ENCODE measurements at places on chromosomes 5 and 9. TPM values are rescaled to one million over a fixed set of nuclear protein-coding genes. Genes with fewer than 3 reads are reported as not detected.

DNA sequence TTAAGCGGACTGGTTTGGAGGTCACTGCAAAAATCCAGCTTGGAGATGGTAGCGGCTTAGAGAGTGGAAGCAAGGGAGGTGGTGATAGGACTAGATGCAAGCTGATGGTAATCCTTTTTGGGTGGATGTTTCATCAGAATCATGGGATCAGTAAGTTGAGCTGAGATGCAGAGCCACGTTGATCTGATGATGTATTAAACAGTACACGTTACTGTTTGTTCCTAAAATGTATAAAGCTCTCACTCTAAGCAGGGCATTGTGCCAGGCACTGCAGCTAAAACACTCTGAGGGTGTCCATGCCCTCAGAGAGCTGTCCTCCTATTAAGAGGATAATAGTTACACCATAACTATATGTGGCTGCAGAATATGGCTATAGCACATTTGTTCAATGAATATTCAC lies 93.1 kb downstream of the JAKMIP2 start:
- no peak for DNase-seq

GRCh38 chr5:522899-523440 lies 1.3 kb downstream of the SLC9A3 start:
- DNase-seq: no peak

DNA sequence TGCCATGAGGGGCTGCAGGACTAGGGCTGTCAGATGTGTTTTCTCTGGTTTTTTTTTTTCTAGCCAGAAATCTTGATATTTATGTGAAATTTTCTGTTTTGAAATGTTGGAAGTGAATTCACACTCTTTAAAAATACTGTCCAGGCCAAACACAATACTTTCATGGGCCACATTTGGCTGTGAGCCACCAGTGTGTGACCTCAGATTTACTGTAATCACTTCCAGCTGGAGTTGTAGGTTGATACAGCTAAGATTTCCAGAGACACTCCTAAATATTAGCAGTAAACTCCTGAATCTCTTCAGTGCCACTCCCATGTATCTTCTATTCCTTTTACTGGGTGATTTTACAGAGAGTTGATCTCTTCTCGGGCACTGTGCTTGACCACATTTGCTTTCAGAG lies 92.2 kb upstream of the CKMT2 start:
- no peak for DNase-seq

The PCDHGB5 gene
- total RNA-seq: 8.1 TPM

The OTP gene
- total RNA-seq: not detected

DNA sequence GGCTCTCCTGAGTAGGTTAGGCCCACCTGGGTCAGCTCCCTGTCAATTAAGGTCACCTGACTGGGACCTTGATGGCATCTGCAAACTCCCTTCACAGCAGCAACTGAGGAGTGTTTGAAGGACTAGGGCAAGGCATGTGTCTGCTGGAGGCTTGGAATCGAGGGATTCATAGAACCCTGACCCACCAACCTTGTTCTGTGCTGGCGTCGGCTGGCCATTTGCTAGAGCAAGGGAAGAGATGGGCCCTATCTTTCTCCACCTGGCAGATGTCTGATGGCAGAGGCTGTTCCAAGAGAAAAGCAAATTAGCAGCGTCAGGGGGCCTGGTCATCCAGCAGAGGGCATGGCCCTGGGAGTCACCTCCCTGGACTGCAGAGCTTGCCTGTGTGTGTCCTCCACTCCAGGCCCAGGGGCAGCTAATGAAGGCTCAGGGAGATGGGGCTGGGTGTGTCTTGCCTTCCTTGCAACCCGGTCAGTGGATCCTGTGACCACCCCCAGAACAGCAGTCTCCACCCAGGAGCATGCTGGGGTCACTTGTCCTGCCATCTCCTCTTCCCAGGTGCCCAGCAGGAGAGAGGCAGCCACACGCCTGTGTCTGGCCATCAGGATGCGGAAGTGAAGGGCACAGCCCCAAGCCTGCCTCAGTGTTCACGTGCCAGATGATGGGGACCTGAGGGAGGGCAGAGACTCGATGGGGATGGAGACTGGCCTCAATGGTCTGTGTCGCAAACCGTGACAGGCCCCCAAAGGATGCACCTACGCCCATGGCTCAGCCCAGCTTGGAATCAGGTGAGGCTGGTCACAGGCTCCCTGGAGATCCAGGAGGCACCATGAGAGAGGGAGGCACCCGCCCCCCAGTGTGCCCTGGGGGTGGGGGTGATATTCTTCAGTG lies 53.9 kb downstream of the BARX1 start:
- DNase-seq: peak; percentile 66

The GRM6 gene
- total RNA-seq: not detected

DNA sequence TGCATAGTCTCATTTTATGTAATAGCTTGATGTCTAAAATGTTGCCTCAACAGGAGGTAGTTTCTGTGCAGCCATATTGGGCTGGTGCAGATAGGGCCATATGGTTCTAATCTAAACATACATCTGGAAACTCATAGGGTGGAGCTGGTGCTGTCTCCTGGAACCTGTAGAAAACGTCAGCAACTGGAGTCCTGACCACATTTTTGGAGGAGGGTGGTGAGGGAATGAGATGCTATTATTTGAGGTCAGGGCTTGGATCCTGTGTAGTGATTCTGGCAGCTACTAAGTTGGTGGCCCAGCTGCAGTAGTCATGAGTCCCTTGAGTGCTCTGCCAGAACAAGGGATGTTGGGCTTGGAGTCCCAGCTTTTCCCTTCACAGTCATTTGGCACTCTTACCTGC lies 14.1 kb downstream of the MAN2A1 start:
- no peak for DNase-seq

DNA sequence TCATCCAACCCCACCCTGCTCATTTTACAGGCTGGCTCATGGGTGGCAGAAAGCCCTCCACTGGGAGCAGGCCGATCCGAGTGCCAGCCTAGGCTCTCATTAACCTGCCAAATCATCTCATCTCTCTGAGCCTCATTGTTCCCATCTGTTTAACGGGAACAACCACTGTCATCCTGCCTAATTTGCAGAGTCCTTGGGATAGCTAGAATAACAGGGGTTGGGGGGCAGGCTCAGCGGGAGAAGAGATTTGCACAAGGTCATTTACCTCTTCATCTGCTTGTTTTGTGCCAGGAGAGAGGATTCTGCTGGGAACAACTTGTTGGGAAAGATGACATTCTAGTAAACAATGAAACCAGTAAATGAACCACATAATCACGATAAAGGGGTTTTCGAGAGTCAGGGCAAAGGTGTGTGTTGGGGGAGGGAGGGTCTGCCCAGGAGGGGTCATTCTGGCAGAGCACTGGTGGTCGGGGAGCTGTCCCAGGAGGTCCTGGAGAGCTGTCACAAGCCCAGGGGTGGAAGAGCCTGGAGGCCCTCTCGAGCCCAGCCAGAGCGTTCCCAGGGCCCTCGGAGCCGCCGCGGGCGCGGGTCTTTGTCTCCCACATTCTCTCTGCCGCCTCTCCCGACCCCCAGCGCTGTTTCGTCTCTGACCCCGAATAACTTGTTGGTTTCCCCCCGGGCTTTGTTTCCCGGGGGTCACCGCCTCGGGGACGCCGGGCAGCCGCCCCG lies 22.8 kb upstream of the NDST1 start:
- DNase-seq: no peak

The C5orf52 gene
- total RNA-seq: not detected

DNA sequence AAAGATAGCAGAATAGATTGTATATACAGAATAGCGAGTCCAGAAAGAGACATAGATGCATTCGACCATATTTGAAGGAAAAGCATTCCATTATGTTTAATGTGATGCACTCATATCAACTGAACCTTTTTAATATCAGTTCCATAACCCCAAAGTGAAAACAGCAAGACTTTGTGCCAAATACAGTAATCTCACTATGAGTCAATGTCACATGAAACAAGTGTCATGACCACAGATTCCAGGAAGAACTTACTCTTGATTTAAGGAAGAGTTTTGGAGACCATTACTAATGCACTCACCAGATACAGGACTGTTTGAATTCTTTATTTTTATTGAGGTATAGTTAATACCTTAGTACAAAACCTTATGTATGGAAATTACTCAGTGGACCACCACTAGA lies 220.5 kb downstream of the SH3GL2 start:
- no peak for DNase-seq

The TMEM215 gene
- total RNA-seq: not detected

The AFAP1L1 gene
- total RNA-seq: 17.9 TPM

The SRP19 gene
- total RNA-seq: 35.5 TPM

DNA sequence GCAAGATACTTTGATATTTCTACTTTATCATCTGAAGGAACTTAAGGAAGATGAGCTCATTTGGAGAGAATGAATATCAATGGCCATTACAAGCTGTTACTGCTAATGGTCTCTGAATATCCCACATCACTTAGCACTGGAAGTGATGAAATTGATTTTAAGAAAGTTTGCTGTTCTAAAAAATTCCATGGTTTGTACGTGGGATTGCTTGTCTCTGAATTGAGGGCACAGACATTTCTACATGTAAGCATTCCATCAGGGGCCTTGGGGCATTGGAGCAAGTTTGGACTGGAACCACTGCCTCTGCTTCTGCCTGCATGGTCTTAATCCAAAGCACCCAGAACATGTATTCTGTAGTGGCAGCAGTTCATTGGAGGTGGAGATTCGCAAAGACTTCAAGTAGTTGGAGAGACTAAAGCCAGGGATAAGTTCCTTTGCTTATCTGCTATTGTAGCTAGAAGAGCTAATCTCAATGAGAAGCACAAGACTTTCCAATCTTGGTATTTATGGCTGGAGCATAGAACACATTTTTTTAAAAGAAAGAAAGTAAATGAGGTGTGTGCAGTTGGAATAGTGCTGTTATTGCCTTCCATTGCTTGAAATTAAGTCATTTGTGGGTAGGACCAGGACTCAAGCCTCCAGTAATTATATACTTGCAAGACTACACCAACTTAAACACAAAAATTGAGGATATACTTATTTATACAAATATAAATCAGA lies 424.2 kb downstream of the SPATA31D1 start:
- DNase-seq: no peak

GRCh38 chr5:160969645-160970044 lies 117.6 kb upstream of the ATP10B start:
- DNase-seq: no peak

The TRAF1 gene
- 10.2 TPM for total RNA-seq

The IL12B gene
- total RNA-seq: not detected

The TMEM203 gene
- 24.8 TPM for total RNA-seq

The CBY3 gene
- not detected for total RNA-seq

DNA sequence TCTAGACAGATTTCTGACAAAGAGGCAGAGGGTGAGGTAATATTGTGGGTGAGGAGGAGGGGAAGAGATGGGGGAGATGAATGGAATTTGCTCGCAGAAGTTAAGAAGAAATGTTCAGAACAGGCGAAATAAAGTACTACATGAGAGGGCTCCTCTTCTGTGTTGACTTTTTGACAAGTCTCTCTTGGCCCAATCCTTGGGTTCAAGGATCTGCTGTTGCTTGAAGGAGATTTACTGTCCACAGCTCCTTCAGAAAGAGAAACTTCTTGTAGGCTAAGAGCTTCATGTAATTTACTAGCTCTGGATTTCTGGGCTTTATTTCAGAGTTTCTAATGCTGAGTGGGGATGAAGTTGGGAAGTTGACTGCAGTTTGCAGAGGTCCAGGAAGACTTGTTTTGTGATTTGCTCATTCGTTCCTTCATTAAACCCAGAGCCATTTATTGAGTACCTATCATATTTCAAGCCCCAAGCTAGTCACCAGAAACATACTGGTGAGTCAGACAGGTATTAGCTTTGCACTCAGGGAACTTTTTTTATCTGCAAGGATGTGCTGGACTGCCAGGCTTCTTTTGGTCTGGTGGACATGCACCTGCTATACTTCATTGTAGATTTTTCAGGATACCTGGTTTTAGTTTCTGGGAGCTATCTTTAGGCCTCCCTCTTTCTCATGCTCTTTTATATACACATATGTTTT lies 402.9 kb upstream of the CLINT1 start:
- no peak for DNase-seq

DNA sequence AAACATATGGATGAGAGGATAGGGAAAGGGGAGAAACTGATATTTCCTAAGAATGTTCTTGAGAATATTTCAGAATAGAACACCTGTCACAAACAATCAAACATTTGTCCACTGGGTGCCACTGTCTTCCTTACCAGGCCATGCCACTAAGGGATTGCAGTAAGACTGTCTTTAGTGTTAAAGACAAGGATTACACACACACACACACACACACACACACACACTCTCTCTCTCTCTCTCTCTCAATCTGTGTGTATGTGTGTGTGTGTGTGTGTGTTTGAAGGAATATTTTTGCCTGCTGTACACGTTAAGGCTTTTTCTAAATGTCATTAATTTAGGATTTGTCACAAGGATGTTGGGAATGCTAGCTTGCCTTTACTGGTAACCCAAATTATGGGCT lies 54.4 kb downstream of the CCDC192 start:
- DNase-seq: no peak

DNA sequence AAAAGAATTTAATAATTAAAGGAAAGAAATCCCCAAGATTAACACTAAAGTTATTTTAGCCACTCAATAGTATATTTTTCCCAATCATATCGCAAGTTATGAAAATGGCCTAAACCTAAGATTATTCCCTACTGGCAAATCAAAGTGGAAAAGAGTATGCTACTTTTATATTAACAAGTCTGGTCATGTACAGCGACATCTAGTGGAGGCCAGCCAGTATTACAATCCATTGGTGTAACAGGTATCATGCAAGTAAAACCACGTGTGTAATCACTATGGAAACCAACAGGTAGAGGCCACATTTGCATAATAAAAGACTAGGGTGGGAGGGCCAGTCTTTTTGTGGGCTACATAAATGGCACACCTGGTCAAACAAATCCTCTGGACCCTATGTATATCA lies 976.4 kb upstream of the CDH9 start:
- no peak for DNase-seq

The ECSCR gene
- 39.7 TPM for total RNA-seq

- no peak for DNase-seq
These were observed 42.3 kb upstream of the DMAC1 start for GRCh38 chr9:7841831-7842230.

DNA sequence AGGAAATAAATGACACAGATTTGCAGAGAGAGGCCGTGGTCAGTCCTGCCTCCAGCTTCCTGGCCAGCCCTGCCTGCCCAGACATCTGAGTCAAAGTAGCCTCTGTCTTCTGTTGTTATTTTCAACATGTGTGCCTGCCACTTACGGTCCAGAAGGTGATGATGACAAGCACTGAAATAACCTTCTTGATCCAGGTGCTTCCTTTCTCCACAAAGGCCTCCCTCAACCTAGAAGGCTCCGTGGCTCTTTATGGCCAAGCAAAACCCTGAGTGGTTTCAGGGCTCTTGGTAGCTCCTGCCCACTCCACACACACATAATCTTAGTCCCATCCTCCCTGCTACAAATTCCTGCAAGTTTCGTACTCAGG lies 34.1 kb upstream of the SLC6A19 start:
- no peak for DNase-seq

GRCh38 chr9:77534376-77535057 lies 113.6 kb downstream of the GNA14 start:
- DNase-seq: no peak

The DEPDC1B gene
- 0.67 TPM for total RNA-seq

The ARAP3 gene
- total RNA-seq: 14.7 TPM

The IL4 gene
- not detected for total RNA-seq

GRCh38 chr9:136363106-136363948 lies at the start of gene DNLZ:
Gene DNLZ (minus strand): TSS chr9:136363744. CDS start chr9:136363714, 30 bp downstream.
- peak; percentile 99 for DNase-seq

All from posterior vena cava (tissue), 2 donors.